ENCODE measurements at places on chromosomes 4 and X. TPM values are rescaled to one million over a fixed set of nuclear protein-coding genes. Genes with fewer than 3 reads are reported as not detected.

Gene GLUD2
- 1.00 TPM for total RNA-seq

Gene CT45A3
- total RNA-seq = not detected

Gene UGT2B15
- not detected for total RNA-seq

Gene EGF
- total RNA-seq = 0.43 TPM

Gene PAGE1
- total RNA-seq = not detected

Gene PLAC8
- total RNA-seq = under 0.01 TPM

Gene GPR119
- total RNA-seq = not detected

Gene CSAG1
- not detected for total RNA-seq

Gene SLC49A3
- 2.7 TPM for total RNA-seq

Gene PRAF2
- total RNA-seq = 6.4 TPM

Gene PDCL2
- total RNA-seq = not detected

Gene PLP2
- 9.1 TPM for total RNA-seq

Gene GRID2
- total RNA-seq = not detected

Gene RAI2
- total RNA-seq = 0.14 TPM

Gene LANCL3
- total RNA-seq = not detected

Gene XAGE3
- not detected for total RNA-seq

Gene TCEAL9
- total RNA-seq = 169 TPM

Gene CT45A10
- total RNA-seq = not detected

Gene NIPAL1
- total RNA-seq = under 0.01 TPM

Gene SPANXC
- not detected for total RNA-seq

Gene ASMT
- not detected for total RNA-seq

Gene PPP1R2C
- not detected for total RNA-seq

Gene DGKK
- not detected for total RNA-seq

Gene MAGEB3
- not detected for total RNA-seq

Gene SLC10A3
- total RNA-seq = 11.8 TPM
